ENCODE measurements at places on chromosomes 2 and 18.

DNA sequence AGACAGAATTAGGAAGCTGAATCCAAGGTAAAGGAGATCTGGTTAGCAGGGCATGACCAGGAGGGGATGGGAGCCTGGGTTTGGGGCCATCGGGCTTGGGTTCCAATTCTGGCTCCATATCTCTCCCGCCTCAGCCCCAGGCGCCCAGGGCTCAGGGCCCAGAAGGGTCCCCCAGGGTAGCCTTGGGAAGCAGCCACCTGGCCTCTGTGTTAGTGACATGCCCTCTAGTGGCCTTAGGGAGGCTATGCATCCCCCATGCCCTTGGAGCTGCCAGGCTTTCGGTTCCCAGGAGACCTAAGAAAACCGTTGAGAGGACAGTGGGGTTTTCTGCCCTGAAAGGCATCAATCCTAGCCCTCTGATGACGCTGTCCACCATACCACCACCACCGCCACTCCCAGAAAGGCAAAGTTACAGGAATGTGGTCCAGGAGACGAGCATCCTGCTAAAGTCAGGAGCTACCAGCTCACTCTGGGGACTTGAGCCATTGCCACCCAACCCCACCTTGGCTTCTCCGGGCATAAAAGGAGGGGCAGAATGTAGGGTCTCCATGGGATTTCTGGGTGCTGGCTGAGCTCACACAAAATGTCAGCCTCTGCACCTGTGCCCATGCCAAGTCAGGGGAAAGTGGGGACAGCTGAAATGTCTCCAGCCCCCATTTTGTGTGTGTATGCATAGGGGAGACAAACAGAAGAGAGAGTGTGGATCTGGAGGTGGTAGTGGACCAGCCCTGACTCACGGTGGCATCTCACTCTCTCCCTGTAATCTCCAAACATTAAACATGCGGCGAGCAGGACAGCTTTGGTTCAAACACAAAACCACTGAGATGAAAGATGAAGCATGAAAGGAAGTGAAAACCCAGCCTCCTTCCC is 56.5 kb downstream of the EMX1 start:
- peak; percentile 15 for DNase-seq

- DNase-seq: no peak
These were observed 118.4 kb downstream of the ARL4C start for GRCh38 chr2:234378440-234378839.

DNA sequence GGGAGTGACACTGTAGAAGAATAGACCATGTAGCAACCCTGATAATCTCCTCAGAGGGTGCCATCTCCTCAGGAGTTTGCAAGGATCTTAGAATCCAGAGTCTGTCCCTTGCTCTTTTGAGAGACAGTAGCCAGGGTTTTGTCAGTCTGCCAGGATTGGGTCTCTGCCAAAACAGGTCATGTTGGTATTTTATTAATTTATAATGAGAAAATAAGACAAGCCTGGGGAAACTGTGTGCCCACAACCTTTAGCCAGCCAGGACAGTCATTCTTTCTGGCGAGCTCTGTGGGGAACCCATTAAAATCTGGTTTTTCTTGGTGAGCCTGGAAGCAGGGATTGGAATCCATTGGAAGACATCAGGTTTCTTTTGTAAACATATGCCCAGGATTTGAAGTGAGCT is 78.6 kb downstream of the PTPRM start:
- no peak for DNase-seq

DNA sequence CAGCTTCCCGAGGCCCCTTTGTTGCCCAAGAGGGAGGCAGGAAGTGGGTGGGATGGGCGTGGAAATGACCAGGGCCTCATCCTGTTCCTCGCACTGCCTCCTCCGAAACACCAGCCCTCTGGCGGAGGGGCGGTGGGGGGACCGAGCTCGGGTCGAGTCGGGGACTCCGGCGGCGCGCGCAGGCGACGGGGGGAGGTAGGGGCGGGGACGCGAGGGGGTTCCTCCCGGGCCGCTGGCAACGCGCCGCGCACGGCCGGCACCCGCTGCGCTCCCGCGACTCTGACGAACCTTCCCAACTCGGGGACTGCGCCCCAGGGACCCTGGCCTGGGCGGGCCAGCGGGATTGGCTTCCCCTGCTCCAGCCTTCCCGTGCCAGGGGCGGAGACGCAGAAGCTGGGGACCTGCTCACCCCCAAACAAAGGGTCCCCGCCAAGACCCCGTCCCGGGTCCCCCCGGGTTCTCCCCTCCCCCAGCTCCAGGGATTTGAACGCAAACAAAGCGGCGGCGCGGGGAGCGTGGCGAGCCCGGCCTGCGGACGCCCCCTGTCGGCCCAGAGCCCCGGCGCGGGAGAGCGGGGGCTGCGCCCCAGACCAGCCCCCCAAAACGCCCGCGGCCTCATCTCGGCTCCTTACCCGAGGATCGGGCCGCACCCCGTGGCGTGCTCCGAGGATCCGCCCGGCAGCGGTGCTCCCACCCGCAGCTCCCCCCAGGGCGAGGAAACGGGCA is 1.2 kb downstream of the SEMA4C start:
- peak; percentile 56 for DNase-seq

GRCh38 chr2:35978218-35978617 is 377.4 kb upstream of the CRIM1 start:
- DNase-seq: no peak

DNA sequence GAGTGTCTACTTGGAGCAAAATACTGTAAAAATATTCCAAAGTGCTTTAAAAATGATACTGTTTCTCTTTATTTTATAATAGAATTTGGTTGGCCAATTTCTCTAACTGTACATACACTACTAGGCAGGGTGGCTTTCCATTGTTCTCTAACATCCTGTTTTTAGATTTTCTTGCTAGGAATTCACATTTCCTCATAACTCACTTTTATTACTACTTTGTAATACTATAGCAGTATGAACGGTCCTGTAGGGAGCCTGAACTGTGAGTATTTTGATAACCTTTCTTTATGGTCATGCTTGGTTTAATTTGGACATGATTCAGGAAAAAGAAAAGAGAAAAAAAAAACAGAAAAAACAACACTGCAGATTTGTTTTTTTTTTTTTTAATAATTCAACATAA is 37.8 kb downstream of the GCG start:
- no peak for DNase-seq

DNA sequence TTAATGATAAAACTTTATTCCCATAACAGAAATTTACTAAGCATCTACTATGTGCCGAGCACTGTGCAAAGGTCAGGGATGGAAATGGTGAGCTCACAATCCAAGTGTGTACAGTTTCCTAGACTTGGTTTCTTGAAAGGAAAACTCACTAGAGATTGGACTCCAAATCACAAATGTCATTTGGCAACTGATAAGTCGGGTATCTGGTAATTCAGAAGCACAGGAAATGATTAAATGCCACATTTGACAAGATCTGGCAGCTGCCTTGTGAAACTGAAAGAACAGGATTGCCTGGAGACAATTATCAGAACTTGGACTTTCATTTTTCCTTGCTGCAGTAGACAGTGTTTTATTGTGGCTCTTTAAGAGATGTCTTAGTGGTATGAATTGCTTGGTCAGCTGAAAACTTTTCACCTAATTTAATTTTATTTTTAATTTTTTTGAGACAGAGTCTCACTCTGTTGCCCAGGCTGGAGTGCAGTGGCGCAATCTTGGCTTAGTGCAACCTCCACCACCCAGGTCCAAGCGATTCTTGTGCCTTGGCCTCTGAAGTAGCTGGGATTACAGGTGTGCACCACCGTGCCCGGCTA is 19.2 kb downstream of the ITGA6 start:
- no peak for DNase-seq

DNA sequence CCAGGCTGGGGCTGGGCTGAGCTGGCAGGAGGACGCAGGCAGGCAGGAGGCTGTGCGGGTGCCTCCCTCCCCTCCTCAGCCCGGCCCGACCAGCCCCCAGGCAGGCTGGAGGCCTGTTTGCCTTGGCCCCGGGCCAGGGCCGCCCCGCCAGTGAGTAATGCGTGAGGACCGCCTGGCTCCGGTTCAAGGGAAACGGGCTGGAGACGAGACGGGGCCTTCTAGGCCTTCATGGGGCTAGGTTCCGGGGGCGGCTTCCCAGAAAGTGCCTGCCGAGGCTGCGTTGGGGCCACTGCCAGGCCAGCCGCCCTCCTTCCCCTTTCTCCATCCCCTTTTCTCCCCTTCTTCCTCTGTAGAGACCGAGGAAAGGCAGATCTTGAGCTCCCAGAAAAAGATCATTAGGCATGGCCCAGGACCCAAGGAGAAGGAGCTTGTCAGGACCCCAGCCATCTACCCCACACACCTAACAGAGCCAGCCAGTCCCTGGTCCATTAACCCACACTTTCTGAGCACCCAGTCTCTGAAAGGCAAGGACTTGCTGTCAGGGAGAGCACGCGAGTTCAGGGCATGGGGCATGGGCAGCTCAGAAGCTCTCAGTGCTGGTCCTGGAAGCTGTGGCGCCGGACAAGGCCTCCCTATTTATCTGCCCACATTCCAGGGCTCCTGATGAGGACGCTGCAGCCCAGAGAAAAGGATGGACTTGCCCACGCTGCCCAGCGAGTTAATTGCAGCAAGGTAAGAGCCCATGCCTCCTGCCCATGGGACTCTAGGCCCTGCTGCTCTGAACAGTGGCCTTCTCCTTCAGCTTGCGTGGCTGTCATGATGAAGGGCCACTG is 48.5 kb downstream of the SMAD7 start:
- DNase-seq: peak; percentile 78

- no peak for DNase-seq
These were observed 46.8 kb upstream of the PTMA start for GRCh38 chr2:231661422-231662027.

DNA sequence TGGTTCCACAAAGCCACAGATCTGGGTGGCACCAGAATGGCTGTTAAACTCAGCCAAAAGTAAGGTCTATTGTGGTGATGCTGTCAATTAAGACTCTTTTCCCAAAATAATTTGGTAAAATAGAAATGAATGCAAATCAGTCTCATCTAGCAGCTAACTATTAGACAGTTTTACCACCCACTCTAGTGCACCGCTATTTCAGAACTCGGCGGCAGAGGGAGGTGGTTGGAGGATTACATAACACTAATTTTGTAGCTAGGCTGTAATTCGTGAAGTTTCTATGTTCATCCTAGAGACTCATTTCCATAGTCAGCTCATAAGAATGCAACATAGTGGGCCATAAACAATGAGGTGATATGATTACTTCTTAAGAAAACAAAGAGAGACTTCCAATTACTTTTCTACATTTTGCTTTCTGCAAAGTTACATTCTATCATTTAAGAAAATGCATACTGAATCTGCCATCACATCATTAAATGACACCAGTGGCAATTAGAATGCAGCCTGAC is 413.8 kb downstream of the FBXO15 start:
- no peak for DNase-seq

- no peak for DNase-seq
These were observed 63.5 kb upstream of the RASGRP3 start for GRCh38 chr2:33412920-33413319.

- DNase-seq: no peak
These were observed 236.1 kb downstream of the SH3RF3 start for GRCh38 chr2:109365131-109365530.

DNA sequence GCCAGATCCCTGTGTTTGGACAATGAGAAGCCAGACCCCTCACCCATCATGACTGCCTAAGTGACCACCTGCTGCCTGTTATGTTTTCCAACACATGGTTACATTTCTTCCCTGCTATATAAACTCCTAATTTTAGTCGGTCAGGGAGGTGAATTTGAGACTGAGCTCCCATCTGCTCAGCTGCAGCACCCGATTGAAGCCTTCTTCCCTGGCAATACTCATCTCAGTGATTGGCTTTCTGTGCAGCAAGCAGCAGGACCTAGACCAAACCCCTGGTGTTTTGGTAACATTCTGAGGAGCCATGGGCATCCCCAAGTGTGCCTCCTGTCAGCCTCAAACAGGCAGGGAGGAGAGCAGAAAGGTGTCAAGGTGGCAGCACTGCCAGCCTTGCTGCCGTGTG is 141.2 kb downstream of the CD8B2 start:
- DNase-seq: no peak

DNA sequence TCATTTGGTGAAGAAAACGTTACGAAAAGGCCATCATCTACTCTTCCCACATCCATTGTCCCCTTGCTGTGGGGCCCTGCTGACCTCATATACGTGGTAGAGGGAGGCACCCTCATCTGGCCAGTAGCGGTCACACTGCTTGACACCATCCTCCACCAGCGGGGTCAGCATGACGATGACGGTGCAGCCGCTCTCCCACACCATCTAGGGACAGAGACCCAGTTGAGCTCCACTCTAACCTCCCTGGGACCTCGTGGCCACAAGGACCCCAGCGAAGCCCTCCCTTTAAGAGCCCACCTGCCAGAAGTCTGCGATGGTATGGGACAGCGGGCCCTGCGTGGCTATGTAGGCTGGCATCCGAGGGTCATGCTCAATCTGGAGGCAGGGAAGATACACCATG is 13.1 kb downstream of the PTPRN start:
- no peak for DNase-seq

- DNase-seq: no peak
These were observed 334.0 kb downstream of the TRIB2 start for GRCh38 chr2:13050764-13051163.

DNA sequence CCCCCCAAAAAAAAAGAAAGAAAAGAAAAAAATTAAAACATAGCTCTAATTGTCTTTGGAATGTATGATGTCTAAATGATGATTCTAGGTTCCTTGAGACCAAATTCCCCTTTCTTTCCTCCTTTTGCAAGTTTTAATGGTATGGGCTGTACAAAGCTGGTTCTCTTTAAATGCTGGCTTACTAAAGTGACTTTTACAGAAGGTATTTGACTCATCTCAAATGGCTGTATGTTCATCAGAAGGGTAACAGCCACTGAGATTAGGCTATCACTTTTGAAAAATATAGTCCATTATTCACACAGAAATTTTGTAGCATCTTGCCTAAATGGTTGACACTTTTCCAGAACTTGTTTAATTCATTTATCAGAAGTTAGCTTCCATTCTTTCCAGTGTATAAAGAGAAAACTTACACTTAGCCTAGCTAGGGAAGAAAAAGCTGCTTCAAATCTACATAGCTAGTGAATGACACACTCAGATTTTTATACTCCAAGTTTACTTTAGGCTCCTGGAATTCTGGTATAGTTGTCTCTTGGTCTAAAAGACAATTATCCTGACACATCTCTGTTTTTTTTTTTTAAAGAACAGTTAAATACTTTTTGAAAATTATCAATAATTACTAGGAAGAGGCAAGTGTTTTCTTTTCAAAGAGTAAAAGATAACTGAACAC is 622.6 kb downstream of the LRP1B start:
- DNase-seq: no peak

DNA sequence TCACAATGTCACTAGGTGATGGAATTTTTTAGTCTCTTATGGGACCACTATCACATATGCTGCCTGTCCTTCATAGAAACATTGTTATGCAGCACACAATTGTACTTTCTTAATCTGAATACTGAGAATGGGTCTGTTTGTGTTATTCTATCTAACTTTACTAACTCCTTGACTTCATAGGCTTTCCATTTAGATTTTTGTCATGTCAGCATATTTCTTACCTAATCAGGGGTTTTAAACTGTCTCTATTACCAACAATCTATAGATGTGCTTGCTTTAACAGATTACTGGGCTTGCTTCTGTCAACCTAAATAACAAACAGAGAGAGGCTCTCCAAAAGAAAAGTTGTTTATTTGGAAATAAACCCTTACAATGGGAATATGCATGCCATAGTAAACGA is 289.6 kb upstream of the ZNF804A start:
- no peak for DNase-seq

GRCh38 chr2:172965433-172966212 is 110.0 kb upstream of the MAP3K20 start:
- DNase-seq: no peak

GRCh38 chr2:189375842-189376241 is 65.4 kb upstream of the WDR75 start:
- DNase-seq: no peak

- DNase-seq: no peak
These were observed 449.2 kb upstream of the DCC start for GRCh38 chr18:51890762-51891161.
